NCI-H2081 (cell line): ENCODE measurements at places on chromosomes 6 and 20.

DNA sequence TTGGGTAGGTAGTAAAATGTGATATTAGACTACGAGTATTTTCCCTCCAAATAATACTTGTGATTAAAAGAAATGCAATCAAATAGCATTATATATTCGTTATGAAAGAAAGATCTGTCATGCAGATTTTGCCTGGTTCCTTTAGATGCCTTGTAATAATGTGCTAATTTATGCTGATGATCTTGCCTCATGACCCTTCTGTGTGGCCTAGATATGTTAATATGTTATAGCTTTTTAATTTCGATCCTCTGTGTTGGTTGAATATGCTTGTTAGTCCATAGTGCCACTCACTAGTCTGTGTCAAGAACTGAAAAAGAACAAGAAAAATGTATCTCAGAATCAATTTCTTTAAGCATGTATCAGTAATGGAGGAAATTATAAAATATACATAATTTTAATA lies 31.9 kb downstream of the CDKAL1 start:
- DNase-seq = no peak

DNA sequence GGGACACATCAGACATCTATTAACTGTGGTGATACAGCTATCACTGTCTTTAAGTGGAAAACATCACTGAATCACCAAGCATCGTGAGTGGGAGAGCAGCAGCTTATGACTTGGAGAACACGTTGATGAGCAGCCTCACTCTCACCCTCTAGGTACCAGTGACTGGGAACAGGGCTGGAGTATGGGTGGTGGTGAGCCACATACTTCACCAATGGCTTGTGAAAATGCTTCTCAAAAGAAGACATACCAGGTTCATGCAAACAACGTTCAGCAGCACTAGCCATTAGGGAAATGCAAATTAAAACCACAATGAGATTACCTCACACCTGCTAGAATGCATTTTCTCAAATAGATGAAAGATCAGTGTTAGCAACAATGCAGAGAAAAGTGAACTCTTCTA lies 25.3 kb downstream of the SNX5 start:
- no peak for DNase-seq

GRCh38 chr6:123744840-123745239 lies 58.8 kb upstream of the NKAIN2 start:
- DNase-seq = no peak

- peak; percentile 12 for DNase-seq
Observed at GRCh38 chr6:131924881-131925474, 26.2 kb downstream of the CCN2 start.

DNA sequence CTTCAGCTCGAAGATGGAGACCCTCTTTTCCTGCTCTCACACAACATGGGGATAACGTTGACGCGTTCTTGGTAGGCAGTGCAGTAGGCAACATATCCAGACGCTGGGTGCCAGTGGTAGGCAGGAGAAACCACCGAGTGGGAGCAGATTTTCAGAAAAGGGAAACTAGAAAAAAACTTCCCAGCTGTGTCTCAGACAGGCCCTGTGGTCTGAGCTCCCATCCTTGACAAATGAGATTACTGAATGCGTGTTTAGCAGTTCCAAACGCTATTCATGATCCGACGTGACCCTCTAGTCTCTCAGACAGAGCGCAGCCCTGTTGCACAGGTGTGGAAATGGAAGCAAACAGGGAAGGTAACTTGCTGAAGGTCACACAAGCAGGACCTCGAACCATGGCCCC lies 83.9 kb upstream of the DUSP22 start:
- DNase-seq = no peak

- no peak for DNase-seq
Observed at GRCh38 chr20:25032478-25033264, 25.3 kb downstream of the ACSS1 start.

GRCh38 chr6:113924312-113924723 lies 46.6 kb downstream of the HDAC2 start:
- DNase-seq = no peak
